Stimulated activated CD8-positive, alpha-beta memory T cell treated with anti-CD3 and anti-CD28 coated beads, Interleukin-15, amount 100 ng/mL, for 1 hour (primary cell): ENCODE measurements at places on chromosomes 7 and 10.

GRCh38 chr10:100725071-100725471, 20.3 kb upstream of the PAX2 start:
- DNase-seq, result no peak

DNA sequence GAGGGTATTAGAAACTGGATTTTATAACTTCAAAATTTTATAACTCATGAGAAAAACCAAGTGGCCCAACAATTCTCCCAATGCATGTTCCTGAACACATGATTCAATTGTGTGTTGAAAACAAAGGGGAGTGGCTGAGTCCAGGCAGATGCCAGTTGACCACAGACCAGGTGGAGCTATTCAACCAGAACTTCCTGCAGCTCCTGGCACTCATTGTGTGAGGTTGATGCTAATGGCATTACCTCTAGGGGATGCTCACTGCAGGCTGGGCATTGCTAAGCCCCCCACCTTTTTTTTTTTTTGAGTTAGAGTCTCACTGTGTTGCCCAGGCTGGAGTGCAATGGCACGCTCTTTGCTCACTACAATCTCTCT, 20.3 kb downstream of the MYOF start:
- no peak for DNase-seq

DNA sequence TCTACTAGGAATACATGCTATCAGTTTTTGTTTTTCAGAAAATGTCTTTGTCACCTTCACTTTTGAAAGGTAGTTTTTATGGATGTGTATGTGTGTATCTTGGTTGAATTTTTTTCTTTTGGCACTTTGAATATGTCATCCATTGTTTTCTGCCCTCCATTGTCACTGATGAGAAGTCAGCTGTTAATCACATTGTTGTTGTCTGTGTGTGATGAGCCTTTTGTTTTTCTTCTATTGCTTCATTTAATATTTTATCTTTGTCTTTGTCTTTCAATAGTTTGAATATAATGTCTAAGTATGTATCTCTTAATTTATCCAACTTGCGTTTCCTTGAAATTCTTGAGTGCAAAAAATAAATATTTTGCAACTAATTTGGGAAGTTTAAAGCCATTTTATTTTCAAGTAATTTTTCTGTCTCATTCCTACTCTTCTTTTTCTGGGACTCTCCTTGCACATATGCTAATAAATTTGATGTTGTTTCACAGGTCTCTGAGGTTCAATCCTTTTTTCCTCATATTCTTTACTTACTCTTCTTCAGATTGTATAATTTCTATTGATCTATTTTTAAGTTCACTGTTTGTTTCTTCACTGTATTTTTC, 546.9 kb upstream of the GHITM start:
- DNase-seq, result no peak

- DNase-seq, result no peak
These were observed 22.2 kb downstream of the SLC37A3 start for GRCh38 chr7:140375892-140376730.

DNA sequence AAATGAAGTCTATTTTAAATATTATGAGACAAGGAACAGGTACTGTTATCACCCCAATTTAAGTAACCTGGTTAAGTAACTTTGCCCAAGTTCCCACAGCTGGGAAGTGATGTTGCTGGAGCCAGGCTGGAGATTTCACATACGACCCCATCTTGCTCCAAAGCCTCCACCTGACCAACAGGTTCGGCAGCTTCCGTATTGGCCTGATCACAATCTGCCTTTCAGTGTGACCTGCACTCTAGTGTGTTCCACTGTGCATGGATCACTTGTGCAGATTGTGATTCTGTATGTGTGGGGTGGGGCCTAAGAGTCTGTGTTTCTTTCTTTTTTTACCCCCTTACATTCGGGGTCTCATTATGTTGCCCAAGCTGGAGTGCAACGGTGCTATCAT, 66.1 kb downstream of the PRTFDC1 start:
- DNase-seq, result no peak

GRCh38 chr7:28005847-28006231, 174.8 kb downstream of the JAZF1 start:
- DNase-seq, result no peak
